H1 (cell line): ENCODE measurements at places on chromosomes 7 and 10.

GRCh38 chr10:127720903-127721302 is 16.1 kb upstream of the FOXI2 start:
- no peak for DNase-seq

GRCh38 chr7:47327346-47327697 is 254.6 kb downstream of the TNS3 start:
- DNase-seq: no peak

DNA sequence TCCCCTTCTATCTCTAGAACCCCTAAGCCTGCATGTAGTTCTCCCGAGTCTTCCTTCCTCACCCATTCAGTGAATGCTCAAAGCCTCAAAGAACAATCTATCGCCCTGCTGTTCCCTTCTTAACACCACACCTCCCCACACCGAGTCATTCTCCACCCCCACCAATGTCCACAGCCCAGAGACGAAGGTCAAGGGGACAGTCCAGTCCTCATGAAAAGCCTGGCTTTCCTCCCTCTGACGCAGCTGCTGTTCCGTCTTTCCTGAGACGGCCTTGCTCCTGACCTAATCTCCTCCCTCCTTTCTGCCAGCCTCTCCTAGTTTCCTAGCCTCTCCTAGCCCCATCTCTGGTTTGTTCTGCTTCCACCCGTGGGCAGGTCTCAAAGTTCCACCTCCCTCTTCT is 9.2 kb downstream of the MOSPD3 start:
- DNase-seq: no peak

GRCh38 chr7:105649727-105650381 is 68.6 kb upstream of the EFCAB10 start:
- DNase-seq: no peak

GRCh38 chr7:151461096-151461941 is 21.4 kb upstream of the CRYGN start:
- no peak for DNase-seq

DNA sequence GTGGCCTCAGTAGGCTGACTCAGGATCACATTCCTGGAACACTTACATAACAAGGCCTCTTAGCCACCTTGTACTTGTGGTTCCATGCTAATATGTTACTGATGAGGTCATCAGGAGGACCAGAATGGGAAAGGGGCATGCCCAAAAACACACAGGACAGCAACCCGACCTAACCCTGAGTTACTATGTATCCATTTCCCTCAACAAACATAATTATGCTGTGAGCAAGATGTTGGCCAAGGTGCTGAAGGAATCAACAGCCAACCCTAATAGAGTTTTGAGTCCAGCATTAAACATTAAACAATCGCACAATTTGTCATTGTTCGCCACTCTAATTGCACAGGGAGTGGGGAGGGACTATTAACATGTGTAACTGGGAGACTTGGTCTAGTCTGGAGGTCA is 129.4 kb downstream of the PLPP4 start:
- DNase-seq: no peak

DNA sequence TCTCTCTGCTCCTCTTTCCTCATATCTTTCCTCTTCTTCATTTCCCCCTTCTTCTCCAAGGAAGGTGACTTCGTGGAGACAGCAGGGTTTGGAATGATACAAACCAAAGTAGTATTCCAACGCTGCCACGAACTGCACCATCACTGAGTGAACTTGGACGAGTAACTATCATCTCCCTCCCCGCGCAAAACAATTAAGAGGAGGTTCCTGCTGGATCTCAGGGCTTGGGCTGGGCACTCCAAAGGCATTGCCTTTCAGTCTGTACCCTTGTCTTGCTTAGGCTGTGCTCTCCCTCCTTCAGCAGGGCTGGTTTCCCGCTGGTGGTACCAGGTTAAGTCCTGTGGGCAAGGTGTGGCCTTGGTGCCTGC is 790 bp upstream of the PITX3 start:
- no peak for DNase-seq

- DNase-seq: peak; percentile 43
These were observed 453.1 kb downstream of the SORCS1 start for GRCh38 chr10:106711313-106711906.

GRCh38 chr10:62189131-62189530 is 79.5 kb downstream of the RTKN2 start:
- no peak for DNase-seq

- no peak for DNase-seq
These were observed 43.0 kb downstream of the CH25H start for GRCh38 chr10:89164080-89164479.
